C1 segment of cervical spinal cord (tissue), 14 donors: ENCODE measurements at places on chromosomes 5 and 9.

DNA sequence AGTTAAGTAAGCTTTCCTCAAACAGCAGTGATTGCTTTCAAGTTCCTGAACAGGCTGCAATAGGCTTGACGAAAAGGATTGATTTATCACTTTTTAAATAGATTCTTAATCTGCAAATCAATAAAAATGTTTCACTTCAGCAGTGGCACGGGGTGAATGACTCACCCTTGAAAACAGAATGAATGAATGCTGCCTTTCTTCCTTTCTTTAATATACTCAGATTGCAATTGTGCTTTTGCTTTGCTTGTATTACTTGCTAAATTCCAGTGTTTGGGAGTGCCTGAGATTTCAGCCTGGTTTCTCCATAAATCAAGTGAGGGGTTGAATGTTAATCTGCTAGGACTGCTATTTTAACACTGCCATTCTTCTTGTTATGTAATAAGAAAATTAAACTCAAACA lies 1293.8 kb downstream of the PTPRD start:
- no peak for DNase-seq

DNA sequence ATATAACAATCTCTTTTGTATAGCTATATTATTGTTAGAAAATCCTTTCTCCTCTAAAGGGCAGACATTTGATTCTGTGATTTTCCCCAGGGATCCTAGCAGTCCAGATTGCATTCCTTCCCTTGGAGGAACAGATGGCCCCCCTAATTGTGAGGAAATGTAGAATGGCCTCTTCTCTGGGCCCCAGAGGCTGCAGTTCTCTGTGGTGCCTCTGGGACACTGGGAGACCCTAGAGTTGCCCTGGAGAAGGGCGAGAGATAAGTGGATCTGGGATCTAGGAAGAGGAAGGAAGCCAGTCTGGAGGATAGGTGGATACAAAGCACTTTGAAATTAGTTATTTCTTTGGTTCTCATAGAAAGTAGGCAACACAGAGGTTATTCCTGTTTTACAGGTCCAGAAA lies 1.9 kb upstream of the HINT2 start:
- no peak for DNase-seq

DNA sequence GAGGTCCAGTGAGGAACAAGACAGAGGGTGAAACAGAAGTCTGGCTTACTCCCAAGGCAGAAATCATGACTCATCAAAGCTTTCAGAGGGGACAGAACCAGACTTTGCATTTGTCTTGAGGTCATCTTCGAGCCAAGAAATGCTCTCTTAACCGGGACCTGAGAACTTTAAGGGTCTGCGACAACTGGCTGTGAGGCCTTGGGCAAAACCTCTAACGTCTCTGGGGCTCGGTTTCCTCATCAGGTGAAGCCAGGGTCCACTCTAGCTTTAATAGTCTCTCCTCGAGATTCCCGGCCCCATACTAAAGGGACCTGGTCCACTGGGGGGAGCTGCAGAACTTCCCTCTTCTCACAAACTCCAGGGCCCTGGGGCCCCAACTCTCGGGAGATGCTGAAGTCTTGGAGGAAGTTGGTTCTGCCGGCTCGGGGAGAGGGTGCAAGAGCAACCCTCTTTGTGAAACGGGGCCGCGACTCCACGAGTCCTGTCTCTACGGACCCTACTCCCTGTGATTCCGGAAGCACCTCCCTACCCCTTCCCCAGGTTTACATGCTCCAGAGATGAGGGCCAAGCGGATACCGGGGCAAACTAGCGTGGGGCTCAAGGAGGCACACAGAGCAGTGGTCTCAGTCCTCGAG lies 2.6 kb downstream of the GLIS3 start:
- DNase-seq: peak; percentile 48

GRCh38 chr5:154197801-154198491 lies 7.4 kb downstream of the GALNT10 start:
- no peak for DNase-seq

- no peak for DNase-seq
Measured at GRCh38 chr9:34493972-34494535, 28.7 kb downstream of the ENHO start.

- DNase-seq: no peak
Measured at GRCh38 chr9:7456793-7457530, 342.6 kb downstream of the DMAC1 start.

DNA sequence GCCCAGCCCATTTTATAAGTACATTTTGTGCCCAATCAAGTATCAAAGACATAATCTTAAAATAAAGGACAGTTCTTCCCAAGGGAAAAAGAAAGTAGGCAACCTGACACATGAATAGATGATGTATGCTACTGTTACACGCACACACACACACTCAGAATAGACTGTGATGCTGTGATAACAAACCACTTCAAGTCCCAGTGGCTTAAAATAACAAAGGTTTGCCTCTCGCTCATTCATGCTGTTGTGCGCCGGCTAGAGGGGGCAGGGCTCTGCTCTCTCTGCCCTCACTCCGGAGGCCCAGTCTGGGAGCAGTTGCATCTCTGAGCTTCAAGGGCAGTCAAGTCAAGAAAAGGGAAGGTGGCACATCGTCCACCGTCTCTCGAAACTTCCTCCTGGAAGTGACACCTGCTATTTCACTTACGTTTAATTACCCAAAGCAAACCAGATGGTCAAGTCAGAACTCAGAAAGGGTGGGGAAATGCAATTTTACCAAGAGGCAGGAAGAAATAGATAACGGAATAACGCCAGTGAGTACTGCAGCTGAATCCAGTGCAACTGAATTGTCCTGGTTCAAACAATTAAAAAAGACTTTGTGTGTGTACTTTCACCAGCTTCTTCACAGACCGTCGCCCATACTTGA lies 43.3 kb downstream of the ANKRD33B start:
- DNase-seq: no peak

- no peak for DNase-seq
Measured at GRCh38 chr5:87141544-87141943, 126.1 kb upstream of the RASA1 start.

GRCh38 chr5:124582561-124582840 lies 163.9 kb downstream of the ZNF608 start:
- DNase-seq: no peak

DNA sequence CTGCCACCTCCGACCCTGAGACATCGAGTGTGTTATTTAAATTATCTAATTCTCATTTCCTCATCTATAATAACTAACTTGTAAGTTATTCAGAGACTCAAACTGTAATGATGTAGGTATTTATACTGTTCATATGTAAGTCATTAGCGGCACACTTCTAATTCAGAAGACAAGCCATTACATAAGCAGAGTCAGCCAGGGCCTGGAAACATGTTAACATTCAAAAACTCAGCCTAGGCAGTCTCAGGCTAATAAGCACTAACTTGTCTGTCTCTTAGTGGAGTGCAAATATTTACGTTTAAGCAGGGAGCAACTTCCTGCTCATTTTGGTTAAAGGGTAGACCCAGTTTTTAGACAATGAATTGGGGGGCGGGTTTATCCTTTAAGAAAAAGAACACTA lies 598.4 kb downstream of the ACTL7B start:
- no peak for DNase-seq

DNA sequence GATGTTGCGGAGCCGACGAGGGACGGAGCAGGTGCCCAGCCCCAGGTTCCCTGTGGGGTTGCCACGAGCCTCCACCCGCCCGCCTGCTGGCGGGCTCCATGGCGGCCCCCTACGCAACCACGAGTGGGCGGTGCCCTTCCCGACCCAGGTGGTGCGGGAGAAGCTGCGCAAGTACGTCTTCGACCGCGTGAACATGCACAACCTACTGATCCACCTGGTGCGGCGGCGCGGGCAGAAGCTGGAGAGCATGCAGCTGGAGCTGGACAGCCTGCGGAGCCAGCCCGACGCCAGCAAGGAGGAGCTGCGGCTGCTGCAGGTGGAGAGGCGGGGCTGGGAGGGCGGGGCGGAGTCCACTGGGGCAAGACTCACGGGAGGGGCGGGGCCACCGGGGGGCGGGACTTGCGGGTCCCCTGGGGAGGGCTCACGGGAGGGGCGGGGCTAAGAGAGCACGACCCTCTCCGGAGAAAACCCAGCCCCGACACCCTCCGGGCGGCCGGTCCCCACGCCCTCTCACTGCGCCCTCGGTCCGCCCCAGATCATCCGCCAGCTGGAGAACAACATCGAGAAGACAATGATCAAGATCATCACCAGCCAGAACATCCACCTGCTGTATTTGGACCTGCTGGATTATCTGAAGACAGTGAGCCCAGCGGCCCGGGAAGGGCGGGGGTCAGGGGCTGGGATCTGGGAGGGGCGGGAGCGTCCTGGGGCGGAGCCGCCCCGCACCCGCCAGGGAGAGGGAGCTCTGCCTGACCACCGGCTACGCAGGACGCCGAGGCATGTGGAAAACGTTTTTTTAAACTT lies 3.9 kb downstream of the CCDC183 start:
- no peak for DNase-seq
